ENCODE measurements at places on chromosomes 16 and 17. TPM values are rescaled to one million over a fixed set of nuclear protein-coding genes. Genes with fewer than 3 reads are reported as not detected.

- DNase-seq = no peak
Measured at GRCh38 chr16:71449020-71449419, 7.2 kb upstream of the TLE7 start.

DNA sequence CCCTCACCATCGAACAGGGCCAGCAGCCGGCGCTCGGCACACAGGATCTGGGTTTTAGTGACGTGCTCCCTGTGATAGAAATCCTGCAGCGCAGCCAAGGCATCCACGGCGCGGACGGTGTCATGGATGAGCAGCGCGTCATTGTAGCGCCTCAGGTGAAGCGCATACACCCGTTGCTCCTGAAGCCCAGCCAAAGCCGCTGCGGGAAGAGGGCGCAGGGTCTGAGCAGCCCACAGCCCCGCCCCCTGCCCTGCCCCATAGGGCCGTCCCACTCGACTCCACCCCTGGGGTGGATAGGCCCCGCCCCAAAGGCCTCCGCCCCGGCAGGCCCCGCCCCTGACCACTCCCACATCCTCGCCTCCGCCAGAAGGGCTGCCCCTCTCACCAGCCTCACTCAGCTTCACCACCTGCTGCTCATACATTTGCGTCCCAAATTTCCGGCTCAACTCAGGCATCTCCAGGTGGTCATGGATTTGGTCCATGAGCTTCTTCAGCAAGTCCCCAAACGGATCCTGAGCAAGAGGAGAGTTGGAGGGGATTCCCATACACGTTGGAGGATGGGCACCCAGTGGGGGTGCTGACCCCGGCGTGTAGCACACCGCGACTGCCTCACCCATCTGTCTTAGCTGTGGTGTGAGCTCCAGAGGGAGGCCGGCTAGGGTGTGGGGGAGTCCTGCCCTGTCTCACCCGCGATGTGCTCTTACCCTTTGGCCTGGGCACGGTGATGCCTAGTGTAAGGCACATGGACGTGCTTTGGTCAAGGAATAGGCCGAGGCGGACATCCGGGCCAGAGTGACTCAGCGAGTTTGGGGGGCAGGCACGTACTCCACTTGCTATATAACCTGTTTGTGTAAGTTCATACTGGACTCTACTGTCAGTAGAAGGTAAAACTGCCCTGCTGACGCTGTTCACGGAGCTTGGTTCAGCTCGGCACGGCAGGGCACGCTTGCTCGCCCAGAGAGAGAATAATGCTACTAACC is 4.6 kb downstream of the DHX58 start:
- DNase-seq = no peak

- DNase-seq = no peak
Measured at GRCh38 chr17:2438823-2439222, 38.0 kb upstream of the MNT start.

DNA sequence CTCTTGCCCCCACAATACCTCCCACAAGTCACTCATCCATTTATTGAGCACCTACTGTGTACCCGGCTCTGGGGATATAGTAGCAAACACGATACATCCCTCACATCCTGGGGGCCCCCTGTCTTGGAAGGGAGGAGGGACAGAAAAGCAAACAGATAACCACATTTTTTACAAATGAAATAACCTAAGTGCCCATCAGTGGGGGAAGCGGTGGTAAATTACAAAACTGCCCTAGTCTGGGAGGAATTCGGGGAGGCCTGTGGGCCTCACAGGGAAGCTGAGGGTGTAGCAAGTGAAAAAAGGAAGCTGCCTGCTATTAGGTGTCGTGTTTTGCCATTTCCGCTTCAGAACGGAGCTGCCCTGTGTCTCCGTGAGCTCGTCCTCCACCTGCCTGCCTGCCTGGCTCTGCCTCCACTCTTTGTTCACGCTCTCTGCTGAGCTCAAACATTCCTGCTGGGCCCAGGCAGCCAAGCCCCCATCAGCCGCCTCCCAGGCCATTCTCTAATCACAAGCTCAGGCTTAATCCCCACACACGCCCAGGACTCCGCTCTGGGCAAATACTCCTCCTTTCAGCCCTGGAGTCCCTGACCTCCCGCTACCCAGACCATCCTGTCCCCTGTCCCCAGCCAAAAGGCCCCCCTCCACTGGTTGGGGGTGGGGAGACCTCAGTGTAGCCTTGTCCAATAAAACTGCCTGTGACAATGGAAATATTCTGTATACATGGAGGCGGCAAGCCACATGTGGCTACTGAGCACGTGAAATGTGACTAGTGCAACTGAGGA is 10.2 kb upstream of the SEC14L5 start:
- no peak for DNase-seq

DNA sequence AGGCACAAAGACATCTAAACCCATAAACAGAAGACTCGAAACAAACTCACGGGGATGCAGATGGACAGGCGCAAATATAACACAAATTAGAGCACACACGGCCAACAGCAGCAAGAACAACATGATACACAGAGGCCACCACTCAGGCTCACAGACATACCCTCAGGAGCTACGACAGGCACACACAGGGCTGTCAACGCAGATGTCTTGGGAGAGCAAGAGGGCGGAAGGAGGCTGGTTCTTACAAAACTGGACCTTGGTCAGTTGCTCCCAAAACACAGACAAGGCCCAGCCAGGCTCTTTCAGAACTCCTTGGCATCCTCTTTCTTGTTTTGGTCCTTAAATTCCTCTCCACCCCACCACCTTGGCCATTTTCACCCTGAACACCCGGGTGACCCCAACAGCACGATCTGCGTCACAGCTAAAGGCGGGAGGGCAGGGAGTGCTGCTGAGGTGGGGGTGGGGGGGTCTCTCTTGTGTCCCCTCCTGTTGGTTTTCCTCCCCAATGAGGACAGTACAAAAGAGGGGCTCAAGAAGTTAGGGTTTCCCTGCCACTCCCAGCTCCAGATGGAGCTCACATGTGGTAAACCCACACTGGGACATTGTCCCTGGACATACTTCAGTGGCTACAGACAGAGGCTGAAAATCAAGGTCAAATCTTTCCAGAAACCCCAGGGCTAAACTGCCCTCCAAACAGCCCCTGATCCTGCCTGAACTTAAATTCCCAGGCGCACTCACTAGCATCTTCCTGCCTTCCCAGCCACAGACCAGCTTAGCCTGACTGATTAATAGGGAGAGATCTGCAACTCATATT is 221.3 kb downstream of the C16orf78 start:
- no peak for DNase-seq

Gene ACSM2A
- not detected for total RNA-seq

- DNase-seq = no peak
Measured at GRCh38 chr16:17431968-17432625, 38.7 kb downstream of the XYLT1 start.

Gene RAD51D
- 16.1 TPM for total RNA-seq

DNA sequence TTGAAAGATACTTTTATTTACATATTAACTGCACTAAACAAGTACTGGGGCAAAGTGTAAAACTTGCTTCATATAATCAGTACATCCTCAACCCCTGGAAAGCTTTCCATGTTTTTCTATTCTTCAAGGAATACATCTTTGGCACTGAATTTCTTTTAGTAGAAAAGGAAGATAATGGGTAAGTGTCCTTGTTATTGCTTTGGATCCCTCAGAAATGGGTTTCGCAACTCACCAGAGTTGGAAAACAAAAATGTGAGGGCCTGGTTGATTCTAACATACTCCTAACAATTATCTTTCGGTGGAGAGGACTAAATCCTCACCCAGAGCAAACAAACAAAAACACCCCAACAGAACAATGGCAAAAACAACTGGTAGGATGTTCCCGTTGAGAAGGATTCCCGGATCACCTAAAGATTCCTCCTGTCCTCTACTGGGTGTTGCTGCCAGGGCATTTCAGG is 120.4 kb downstream of the PARN start:
- no peak for DNase-seq

- no peak for DNase-seq
Measured at GRCh38 chr17:33639103-33639880, 346.2 kb upstream of the ASIC2 start.

- no peak for DNase-seq
Measured at GRCh38 chr17:8692916-8693315, 51.7 kb downstream of the CCDC42 start.

GRCh38 chr16:86025706-86026105 is 126.7 kb downstream of the IRF8 start:
- no peak for DNase-seq

Gene NPIPA5
- 12.1 TPM for total RNA-seq

DNA sequence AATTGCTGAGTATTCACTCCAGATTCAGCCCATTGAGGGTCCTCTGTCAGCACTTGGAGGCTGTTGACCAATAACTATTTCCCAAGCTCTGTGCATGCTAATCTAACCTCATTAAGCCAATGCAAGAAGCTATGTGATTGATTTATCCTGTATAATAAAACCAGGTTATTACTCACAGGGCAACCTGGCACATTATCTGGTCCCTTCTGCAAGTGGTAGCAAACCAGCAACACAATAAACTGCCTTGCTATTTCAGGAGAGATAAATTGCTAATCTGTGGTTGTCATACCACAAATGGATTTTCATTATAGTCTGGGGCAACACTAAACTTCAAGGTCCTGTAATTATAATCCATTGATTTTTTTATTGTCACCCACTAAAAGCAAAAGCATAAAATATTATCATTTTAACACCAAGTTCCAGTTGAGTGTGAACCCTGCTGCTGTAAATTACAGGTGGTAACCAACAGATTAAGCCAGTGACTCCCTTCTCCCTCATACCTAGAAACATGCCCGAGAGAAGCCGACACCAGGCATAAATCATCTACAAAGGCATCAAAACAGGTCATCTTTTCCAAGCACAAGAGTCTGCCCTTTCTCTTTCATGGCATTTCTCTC is 51.1 kb upstream of the SOX9 start:
- DNase-seq = no peak

DNA sequence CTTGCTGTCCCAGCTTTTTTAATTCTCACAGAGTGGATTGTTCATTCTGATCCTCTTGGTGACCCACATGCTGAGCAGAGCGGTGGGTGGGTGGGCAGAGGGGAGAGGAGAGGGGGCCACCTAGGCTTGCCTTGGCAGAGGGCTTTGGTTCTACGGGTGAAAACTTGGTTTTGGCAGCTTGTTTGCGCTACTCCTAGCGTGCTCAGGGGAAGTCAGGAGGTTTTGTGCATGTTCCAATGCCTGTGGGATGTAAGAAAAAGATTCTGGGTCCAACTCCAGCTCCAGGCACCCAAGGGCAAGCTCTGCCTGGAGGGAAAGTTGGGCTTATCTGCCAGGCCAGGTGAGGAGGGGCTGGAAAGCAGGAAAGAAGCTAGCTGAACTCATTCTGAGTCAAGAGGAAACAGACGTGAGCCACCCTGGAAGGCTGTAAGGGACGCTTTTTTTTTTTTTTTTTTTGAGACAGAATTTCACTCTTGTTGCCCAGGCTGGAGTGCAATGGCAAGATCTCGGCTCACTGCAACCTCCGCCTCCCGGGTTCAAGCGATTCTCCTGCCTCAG is 169.1 kb downstream of the WSCD1 start:
- no peak for DNase-seq

DNA sequence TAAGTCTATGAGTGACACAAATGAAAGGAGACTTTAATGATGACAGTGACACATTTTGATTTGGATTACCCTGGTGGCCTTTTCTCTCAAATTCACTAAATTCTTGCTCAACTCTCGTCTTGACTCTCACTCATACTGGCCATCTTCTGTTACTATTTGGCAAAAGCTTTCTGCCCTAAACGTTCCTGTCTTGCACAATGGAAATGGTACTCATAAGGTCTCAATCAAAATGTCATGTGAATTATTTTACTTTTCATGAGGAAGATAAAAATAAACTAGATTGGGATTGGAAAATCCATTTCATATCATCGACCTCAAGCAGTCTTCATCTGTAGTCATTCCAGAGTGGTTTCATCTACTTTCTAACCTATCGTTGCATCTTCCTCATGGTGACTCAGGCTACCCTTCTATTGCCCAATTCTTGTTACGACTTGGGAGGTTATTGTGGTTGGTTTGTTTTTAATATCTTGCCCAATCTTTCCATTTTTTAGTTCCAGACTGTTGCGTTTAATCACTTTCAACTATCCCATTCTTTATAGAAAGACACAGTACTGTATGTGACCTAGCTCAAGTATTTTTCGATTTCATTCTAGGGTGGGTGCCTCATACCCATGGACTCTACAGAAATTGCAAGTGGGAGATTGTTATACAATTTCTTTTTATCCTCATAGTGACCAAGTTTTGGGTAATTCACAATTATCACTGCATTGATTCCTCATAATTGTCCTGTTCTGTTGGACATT is 317.2 kb upstream of the KCNJ16 start:
- no peak for DNase-seq

DNA sequence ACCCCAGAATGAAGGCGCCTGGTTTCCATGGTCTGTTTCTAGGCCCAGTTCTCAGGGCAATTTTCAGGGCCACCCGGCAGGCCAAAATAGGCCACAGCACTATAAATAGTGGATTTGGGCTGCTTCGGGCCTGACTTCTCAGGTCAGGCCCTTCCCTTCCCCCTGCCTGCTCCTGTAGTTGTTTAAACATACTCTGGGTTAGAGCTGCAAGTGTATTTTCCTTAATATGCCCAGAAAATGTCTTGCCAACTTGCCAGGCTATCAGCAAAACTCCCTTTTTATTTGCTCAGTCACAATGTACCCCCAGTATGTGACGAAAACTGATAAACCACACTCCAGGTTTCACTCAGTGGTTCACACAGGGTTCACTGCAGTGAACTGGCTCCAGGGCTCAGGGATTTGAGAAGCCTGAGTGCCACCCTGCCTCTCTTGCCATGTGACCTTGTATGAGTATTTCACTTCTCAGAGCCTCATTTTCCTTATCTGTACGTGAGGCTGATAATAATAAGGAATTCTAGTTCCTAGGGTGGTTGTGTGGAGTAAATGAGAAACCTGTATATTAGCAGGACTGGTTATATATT is 76.5 kb downstream of the GPRC5B start:
- DNase-seq = no peak

GRCh38 chr16:1950559-1950958 is 3.9 kb downstream of the RPL3L start:
- DNase-seq = no peak

Gene ARL5C
- total RNA-seq = not detected

- no peak for DNase-seq
Measured at GRCh38 chr17:67372751-67373150, 4.3 kb upstream of the PITPNC1 start.

DNA sequence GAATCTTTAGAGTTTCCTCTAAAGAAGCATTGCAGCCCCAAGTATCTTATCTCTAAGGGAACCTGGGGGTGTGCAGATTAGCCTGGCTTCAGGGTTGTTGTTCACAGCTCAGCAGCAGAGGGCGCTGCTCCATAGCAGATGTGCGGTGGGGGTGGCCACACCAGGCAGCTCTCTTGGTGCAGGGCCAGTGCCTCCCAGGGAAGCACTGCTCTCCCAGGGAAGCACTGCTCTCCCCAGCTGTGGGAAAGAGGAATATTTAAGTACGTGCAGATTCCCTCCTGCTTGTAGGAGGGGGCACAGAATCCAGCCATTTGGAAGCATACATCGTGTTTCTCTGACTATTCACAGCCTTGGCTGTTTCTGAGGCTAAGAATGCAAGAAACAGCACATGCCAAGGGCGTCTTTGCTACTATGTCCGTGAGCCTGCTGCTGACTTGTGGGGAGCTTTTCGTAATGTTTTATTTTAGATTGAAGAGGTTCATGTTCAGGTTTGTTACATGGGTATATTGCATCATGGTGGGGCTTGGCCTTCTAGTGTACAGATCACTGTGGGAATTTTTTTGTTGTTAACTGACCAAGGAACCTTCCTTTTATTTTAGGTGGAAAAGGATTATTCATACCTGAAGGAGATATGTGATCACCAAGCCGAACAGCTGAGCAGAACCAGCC is 217.8 kb downstream of the SPECC1 start:
- DNase-seq = peak; percentile 67

Data from omental fat pad (tissue), 4 donors.